Activated naive CD4-positive, alpha-beta T cell (primary cell): ENCODE measurements at places on chromosomes 6 and 20.

- DNase-seq = peak; percentile 28
Observed at GRCh38 chr6:131909408-131910218, 41.6 kb downstream of the CCN2 start.

DNA sequence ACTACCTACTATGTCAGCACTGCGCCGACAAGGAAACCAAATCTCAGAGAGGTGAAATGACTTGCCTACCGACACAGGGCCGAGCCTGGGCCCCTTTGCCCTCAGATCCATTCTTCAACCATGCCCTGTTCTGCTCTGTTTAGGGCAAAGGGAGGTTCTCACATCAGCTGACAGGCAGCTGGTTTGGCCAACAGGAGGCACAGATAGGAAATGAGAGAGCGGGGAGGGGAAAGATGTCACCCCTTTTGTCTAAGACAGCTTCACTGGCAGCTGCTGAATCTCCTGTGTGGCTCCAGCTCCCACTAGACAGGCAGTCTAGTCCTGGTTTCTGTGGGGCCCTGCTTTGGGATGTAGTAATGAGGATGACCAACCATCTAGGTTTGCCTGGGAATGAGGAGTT is 158.7 kb downstream of the TMEM200A start:
- DNase-seq = no peak

- no peak for DNase-seq
Observed at GRCh38 chr6:142827369-142827768, 117.6 kb downstream of the HIVEP2 start.

GRCh38 chr6:124530926-124531325 is 431.3 kb upstream of the RNF217 start:
- DNase-seq = no peak

GRCh38 chr6:12733876-12734275 is 17.3 kb downstream of the PHACTR1 start:
- DNase-seq = no peak

DNA sequence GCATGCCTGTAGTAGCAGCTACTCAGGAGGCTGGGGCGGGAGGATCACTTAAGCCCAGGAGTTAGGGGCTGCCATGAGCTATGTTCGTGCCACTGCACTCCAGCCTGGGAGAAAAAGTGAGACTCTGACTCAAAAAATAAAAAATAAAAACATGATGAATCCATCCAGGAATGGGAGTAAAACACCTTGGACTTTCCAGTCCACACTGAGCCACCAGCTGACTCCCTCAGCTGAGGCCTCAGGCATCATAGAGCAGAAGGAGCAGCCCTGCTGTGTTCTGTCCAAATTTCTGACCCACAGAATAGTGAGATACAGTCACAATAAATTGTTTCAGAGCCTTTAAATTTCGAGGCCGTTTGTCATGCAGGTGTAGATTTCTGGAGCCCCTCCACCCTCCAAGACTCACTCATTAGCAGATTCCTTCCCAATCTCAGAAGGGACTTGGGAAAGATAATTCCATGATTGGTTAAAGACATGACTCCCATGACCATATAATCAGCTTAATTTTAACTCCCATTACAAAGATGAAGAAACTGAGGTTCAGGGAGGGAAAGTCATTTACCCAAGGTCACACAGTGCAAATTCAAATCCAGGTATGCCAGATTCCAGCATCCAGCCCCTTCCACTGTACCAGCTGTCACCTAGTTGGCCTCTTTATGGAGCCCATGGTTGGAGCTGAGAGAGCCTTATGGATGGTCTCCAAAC is 9.0 kb upstream of the MMP9 start:
- no peak for DNase-seq

- no peak for DNase-seq
Observed at GRCh38 chr20:48705240-48706115, 122.3 kb downstream of the PREX1 start.

GRCh38 chr20:40860487-40860902 is 168.1 kb upstream of the TOP1 start:
- DNase-seq = no peak

GRCh38 chr20:59137532-59137931 is 26.1 kb upstream of the ZNF831 start:
- no peak for DNase-seq
